ENCODE measurements at places on chromosomes 2 and 18. TPM values are rescaled to one million over a fixed set of nuclear protein-coding genes. Genes with fewer than 3 reads are reported as not detected.

- H3K4me1 ChIP-seq, result no peaks in the 10 kb centered on the region
- no peaks in the 10 kb centered on the region for H3K27me3 ChIP-seq
- no peak overlapping the region for H3K27ac ChIP-seq
- no peak overlapping the region for H3K4me3 ChIP-seq
- DNase-seq, result no peak
- H3K36me3 ChIP-seq, result no peaks in the 10 kb centered on the region
Observed at GRCh38 chr2:69791045-69791444, 38.4 kb upstream of the GMCL1 start.

- DNase-seq, result no peak
- no peak overlapping the region for H3K4me3 ChIP-seq
- H3K36me3 ChIP-seq, result no peaks in the 10 kb centered on the region
- no peaks in the 10 kb centered on the region for H3K4me1 ChIP-seq
- no peaks in the 10 kb centered on the region for H3K27me3 ChIP-seq
- H3K27ac ChIP-seq, result no peak overlapping the region
Observed at GRCh38 chr2:158732573-158733429, 62.3 kb upstream of the DAPL1 start.

DNA sequence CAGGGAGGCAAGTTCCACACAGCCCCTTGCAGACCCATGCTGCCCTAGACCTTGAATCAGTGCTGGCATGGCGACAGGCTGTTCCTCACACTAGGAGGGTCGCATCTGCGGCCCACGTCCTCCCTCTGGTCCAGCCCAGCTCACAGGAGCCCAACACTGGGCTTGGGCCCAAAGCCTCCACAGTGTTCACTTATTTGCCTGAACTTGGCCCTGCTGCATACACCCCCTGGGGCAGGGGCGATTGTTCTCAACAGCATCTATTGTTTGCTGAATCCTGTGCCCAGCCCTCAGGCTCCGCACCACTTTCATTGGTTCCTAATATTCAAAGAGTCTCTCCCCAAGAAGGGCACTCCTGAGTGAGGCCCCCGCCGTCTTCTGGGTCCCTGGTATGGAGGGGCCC is 90.7 kb downstream of the ZBTB7C start:
- no peaks in the 10 kb centered on the region for H3K27me3 ChIP-seq
- H3K4me1 ChIP-seq, result peaks cover 13% of the 10 kb centered on the region
- DNase-seq, result no peak
- H3K36me3 ChIP-seq, result no peaks in the 10 kb centered on the region
- H3K4me3 ChIP-seq, result no peak overlapping the region

The SLC8A1 gene
- total RNA-seq, result 20.4 TPM

The VAMP8 gene
- 68.9 TPM for total RNA-seq
